Stimulated activated CD4-positive, alpha-beta T cell treated with anti-CD3 and anti-CD28 coated beads, Interleukin-1b, Interleukin-23, amount 100 ng/mL, for 1 hour (primary cell): ENCODE measurements at places on chromosomes 16 and 17.

GRCh38 chr17:48603959-48604769, 622 bp downstream of the HOXB6 start:
- no peak for DNase-seq

GRCh38 chr17:51611585-51611984, 351.2 kb downstream of the UTP18 start:
- DNase-seq, result no peak

- no peak for DNase-seq
Observed at GRCh38 chr17:41464682-41465081, 2.5 kb downstream of the KRT32 start.

DNA sequence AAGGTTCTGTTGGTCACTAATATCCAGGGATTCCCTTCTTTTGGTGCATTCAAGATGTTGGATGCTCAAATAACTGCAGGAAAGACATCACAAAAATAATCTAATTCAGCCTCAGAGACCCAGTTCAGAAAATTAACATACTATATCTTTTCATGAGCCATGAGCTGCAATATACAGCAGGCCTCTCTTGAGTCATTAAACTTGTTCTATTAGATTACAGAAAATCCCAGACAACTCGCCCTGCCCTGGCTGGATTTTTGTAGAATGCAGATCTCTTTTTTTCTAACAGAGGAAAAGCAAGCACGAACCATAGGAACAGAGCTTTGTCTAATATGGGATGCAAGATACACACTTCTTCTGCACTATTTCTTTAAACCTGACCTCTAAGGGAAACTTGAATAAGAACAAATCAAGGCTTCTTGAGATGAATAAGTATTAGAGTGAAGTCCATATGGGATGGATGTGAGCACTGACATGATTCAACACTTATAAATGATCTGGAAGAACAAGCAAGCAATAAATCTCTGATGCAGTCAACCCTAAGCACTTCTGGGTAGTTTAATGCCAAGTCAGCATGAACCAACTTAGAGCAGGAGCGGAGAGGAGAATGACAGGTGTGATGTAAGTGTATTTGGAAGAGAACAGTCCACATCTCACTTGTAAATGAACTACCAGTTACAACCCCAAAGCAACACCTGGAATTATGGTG, 70.7 kb upstream of the GNAO1 start:
- DNase-seq, result no peak

DNA sequence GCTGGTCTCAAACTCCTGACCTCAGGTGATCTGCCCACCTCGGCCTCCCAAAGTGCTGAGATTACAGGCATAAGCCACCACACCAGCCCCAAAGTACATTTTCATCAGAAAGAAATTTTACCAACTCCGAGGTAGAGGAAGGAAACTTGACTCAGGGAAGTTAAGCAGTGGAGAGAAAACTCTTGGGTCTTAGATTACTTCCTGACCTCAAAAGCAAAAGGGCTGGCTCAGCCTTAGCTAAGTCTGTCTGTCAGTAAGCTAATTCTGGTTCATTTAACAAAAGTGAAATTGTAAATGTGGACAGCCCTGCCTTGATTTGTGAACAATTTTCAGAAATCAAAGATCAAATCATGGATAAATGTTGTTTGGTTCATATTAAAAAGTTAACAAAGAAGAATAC, 30.6 kb downstream of the MAP2K6 start:
- no peak for DNase-seq

DNA sequence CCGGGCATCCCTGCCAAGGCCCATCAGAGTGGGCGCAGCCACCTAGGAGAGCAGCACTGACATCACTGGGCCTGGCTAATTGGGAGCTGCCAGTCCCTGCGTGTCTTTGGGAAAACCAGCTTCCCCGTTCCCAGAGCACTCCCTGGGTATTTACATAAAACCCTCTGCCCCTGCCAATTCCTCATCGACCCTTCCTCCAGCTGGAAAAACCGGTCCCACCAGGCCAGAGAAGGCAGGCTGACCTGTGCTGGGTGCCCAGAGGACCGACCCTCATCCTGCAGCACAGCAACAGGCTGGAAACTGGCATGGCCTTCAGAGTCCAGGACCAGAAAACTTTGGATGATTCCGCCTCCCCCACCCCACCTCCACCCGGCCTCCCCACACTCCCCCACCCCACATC, 8.2 kb upstream of the FOXN1 start:
- DNase-seq, result no peak

DNA sequence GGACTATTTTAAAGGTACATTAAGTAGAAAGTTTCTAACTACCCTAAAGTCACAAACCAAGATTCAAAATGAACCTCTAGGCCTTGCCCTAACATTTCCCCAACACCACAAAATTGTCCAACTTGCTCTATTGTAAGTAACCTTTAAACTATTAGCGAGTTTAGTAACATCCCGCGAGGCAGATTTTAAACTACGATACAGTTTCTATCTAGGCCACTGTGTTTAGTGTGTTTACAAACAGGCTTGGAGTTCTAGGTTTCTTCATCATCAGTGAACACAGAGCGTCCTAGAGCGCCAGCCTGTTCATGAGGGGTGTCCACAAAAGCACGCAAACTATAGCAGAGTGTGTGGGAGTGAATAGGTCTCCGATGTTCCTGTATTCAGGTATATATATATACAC, 51.8 kb downstream of the EMP2 start:
- DNase-seq, result no peak

GRCh38 chr17:45341533-45342158, 24.8 kb upstream of the MAP3K14 start:
- no peak for DNase-seq

DNA sequence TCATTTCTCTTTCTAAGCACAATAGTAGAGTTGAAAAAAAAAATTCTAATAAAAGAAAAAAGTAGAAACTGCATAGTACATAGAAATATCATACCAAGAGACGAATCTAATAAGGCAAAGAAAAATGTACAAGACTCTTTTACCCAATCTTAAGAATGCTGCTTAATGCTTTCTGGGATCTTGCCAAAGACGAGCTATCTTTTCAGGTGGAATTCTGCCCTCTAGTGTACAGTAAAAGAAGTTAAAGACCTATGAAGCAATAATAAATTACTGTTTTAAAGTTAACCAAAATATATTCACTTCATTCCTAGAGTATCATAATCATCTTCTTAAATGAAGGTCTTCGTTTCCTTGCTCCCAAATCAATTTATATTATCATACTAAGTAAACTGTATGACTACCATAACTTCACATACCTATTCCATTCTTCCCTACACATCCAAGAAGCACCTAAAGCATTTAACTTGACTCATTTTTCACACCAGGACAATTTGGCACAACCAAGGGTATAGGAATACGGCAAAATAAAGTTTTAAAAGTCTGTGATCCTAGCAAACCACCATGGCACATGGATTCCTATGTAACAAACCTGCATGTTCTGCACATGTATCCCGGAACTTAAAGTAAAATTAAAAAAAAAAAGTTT, 47.7 kb downstream of the CFDP1 start:
- DNase-seq, result no peak

DNA sequence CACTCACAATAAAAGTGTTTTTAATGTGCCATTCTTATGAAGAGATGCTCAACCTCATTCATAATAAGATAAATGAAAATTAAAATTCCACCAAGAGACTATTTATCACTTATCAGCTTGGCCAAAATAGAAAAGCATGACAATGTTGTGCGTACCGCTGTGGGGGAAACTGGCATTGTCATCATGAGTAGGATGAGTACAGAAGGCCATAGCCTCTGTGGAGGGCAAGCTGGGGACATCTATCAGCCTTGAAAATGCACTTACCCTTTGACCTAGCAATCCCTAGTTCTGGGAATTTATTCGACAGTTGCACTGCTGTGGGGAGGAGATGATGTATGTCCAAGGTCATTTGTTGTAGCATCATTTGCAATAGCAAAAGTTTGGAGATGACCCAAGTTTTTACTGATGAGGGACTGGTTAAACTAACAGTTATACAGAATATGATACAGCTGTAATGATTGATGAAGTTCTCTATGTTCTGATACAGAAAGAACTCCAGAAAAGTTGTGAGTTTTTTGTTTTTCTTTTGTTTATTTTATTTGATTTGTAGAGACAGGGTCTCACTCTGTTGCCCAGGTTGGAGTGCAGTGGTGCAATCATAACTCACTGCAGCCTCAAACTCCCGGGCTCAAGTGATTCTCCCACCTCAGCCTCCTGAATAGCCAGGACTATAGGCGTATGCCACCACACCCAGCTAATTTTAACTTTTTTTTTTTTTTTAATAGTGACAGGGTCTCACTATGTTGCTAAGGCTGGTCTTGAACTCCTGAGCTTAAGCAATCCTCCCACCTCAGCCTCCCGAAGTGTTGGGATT, 13.7 kb upstream of the PRKCB start:
- DNase-seq, result no peak

DNA sequence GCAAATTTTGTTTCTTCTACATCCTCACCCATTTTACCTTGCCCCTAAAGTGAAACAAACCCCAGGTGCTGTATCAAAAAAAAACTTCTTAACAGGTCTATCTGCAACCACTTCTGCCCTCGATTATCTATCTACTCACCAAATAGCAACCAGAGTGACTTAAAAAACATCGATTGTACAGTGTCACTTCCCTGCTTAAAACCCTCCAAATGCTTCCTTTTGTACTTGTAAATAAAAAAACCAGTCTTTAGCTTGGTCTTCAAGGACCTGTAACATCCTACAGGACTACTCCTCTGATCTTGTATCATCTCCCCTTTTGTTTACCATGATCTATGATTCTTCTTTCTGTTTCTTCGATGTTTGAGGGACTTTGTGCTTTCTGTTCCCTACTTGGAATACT, 82.7 kb upstream of the CORO6 start:
- no peak for DNase-seq

DNA sequence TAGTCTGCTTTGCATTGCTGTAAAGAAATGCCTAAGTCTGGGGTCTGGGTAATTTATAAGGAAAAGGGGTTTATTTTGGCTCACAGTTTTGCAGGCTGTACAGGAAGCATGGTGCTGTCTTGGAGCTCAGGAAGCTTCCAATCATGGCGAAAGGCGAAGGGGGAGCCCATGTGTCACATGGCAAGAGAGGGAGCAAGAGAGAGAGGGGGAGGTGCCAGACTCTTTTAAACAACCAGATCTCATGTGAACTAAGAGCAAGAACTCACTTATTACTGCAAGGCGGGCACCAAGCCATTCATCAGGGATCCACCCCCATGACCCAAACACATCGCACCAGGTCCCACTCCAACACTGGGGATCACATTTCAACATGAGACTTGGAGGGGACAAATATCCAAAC, 148.2 kb upstream of the HS3ST2 start:
- no peak for DNase-seq

GRCh38 chr16:80846680-80847079, 42.3 kb upstream of the CDYL2 start:
- DNase-seq, result no peak

DNA sequence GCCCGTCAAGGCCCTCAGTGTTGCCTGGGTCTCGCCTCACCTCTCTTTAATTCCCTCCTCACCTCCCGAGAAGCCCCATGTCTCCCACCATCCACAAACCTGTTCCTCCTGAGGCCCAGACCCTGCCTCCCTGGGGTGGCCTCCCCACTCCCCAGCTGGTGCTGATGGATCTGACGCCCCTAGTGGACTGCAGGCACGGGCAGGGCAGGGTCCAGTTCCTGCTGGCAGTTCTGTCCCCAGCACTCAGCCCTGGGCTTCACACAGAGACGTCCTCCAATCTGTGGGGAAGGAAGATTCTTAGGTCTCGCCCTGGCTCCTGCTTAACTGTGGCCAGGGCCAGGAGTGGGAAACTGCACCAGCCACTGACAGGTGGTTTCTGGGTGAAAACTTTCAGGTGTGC, 108.8 kb downstream of the AMFR start:
- DNase-seq, result no peak

DNA sequence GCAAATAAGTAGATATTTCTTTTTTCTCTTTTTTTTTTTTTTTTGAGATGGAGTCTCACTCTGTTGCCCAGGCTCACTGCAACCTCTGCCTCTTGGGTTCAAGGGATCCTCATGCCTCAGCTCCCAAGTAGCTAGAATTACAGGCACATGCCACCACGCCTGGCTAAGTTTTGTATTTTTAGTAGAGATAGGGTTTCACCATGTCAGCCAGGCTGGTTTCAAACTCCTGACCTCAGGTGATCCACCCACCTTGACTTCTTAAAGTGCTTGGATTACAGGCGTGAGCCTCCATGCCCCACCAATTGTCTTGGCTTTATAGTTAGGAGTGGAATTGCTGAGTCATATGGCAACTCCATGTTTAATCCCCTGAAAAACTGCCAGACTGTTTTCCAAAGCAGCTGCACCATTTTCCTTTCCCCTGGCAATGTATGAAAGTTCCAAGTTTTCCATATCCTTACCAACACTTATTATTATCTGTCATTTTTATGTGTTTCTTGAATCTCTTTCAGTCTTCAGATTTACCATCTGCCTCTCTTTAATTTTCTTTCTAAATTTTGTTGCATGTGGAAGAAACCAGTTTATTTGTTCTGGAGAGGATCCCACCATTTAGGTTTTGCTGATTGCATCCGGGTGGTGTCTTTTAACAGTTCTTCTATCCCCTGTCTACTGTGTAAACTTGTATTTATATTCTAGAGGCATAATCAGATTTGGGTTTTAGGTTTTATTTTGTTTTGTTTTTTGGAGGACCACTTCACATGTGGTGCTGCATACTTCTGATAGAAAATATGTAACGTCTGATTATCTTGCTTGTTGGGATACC, 9.9 kb upstream of the CES3 start:
- no peak for DNase-seq

- no peak for DNase-seq
Observed at GRCh38 chr16:56777001-56777400, 47.1 kb downstream of the NUP93 start.

- no peak for DNase-seq
Observed at GRCh38 chr16:354291-354881, 1.9 kb upstream of the AXIN1 start.

DNA sequence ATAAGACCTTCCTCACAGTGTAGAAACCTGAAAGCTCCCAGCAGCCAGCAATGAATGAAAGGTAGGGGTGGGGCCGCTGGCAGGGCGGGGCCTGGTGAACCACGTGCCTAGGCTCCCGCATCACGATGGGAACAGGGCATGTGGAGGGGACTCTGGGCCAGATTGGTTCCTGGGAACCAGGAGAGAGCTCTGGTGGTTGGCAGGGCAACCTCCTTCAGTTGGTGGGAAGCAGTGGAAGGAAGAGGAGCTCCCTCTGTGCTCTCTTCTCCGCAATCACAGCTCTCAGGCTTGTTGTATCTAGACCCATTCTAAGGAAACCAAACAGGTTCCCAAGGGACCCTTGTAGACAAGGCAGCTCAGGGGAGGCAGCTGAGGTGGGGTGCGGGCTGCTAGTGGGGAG, 10.5 kb downstream of the GGA2 start:
- DNase-seq, result no peak

GRCh38 chr17:4446326-4447071, 12.8 kb downstream of the SPNS3 start:
- DNase-seq, result no peak

DNA sequence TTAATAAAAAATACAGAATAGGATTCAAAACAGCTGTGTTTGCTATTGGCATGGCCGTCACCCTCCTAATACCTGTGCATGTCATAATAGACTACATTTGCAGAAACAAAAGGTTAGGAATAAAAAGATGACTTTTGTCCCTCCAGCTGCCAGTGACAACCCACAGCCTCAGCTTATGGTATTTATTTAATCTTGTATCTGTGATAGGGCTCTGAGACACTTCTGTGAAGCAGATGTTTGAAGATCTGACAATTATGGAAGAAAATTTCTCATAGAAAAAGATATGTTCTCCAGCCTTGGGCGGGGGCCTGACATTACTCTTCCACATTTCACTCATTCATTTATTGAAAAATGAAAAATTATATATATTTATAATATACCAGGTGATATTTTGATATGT, 62.2 kb downstream of the PITPNC1 start:
- no peak for DNase-seq

- DNase-seq, result no peak
Observed at GRCh38 chr17:17182598-17183136, 23.5 kb downstream of the PLD6 start.
